ENCODE measurements at places on chromosomes 3 and 15. TPM values are rescaled to one million over a fixed set of nuclear protein-coding genes. Genes with fewer than 3 reads are reported as not detected.

The MRPL3 gene
- total RNA-seq: 179 TPM

The MEIS2 gene
- total RNA-seq: 10.3 TPM

The CCR2 gene
- not detected for total RNA-seq

The NANOGP8 gene
- 0.75 TPM for total RNA-seq

The CALML4 gene
- total RNA-seq: 2.3 TPM

The FAM219B gene
- total RNA-seq: 62.9 TPM

The GPR15 gene
- not detected for total RNA-seq

The DAPK2 gene
- total RNA-seq: 4.6 TPM

The CHRNA3 gene
- total RNA-seq: not detected

The GOLGA6D gene
- not detected for total RNA-seq

The SERINC4 gene
- not detected for total RNA-seq

The GLDN gene
- total RNA-seq: not detected

The CPN2 gene
- not detected for total RNA-seq

The C3orf85 gene
- not detected for total RNA-seq

The MON1A gene
- 18.6 TPM for total RNA-seq

The ATP13A5 gene
- not detected for total RNA-seq

The SHF gene
- total RNA-seq: 0.44 TPM
